ENCODE measurements at places on chromosomes 3 and 15.

GRCh38 chr15:61367953-61368352 is 138.9 kb upstream of the RORA start:
- no peak for DNase-seq

- no peak for DNase-seq
Observed at GRCh38 chr3:122515020-122515468, 305 bp upstream of the KPNA1 start.

DNA sequence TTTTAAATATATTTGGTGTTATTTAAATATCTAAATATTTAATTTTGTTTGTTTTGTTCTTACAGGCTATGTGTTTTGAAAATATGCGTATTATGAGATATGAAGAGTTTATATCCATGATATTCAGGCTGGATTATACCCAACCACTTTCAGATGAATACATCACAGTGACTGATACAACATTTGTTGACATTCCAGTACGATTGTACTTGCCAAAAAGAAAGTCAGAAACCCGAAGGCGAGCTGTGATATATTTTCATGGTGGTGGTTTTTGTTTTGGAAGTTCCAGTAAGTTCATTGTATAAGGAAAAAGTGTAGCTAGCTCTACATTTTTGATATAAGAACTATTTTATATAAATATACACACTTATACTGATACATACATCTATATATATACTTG is 6.9 kb downstream of the AADACL2 start:
- no peak for DNase-seq

- no peak for DNase-seq
Observed at GRCh38 chr3:114941626-114942309, 205.3 kb downstream of the ZBTB20 start.

DNA sequence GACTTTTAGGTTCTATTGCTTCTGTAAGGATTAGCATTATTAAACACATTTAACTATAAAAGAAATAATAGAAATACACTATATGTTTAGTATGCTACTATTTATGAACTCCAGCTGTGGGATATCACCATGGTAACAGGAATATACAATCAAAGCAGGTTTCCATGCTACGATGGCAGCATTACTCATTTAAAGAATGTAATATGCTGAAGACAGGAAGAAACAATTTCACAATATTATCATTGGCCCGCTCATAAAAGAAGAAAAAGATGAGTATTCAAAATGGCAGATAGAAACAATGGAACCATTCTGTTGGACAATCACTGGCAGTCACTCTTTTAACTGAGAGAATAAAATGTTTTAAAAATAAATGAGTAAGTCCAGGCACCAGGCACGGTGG is 153.4 kb downstream of the CBLB start:
- DNase-seq, result no peak

DNA sequence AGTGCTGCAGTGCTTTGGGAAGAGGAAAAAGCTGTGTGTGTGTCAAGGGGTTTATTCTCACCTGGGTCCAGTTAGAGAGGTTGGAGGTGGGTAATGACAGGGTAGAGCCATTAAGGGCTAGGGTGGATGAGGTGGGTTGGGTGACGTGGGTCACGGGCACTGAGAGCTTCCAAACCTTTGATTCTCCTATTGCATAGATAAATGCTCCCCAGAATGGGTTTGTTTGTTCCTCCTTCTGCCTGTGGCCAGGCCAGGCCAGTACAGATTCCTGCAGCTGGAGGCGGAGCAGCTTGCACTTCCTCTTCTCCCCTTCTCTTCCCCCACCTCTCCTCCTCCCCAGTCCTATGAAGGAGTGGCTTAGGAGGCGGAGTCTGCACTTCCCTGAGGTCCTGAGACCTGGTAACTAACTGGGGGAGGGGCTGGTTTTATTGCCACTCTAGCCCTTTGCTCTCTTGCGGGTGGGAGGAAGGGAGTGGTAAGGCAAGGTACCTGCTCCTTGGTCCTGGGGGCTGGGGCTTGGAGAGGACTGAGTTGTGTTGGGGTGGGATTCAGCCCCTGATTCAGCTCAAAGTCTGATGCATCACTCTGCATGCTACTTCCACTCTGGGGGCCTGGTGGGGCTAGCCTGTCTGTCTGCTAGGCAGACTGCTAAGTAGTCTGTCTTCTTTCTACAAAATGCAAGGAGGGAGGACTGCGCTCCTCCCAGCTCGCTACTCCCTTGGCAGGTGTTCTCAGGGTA is 3.5 kb downstream of the SPINT1 start:
- DNase-seq, result no peak

DNA sequence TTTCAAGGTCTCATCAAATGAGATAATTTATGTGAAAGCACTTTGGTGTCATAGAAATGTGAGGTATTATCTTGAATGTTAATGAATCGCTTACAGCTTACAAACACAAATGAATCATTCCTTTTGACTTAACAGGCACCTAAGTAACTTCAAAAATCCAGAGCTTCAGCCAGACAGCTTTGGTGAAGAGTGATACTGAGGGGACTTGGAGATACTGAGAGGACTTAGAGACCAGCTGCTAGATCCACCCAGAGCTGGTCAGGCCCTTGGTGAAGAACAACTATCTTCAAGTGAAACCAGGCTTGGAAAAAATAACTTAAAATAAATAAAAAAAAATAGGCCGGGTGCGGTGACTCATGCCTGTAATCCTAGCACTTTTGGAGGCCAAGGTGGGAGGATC is 16.2 kb upstream of the ZFYVE19 start:
- no peak for DNase-seq

DNA sequence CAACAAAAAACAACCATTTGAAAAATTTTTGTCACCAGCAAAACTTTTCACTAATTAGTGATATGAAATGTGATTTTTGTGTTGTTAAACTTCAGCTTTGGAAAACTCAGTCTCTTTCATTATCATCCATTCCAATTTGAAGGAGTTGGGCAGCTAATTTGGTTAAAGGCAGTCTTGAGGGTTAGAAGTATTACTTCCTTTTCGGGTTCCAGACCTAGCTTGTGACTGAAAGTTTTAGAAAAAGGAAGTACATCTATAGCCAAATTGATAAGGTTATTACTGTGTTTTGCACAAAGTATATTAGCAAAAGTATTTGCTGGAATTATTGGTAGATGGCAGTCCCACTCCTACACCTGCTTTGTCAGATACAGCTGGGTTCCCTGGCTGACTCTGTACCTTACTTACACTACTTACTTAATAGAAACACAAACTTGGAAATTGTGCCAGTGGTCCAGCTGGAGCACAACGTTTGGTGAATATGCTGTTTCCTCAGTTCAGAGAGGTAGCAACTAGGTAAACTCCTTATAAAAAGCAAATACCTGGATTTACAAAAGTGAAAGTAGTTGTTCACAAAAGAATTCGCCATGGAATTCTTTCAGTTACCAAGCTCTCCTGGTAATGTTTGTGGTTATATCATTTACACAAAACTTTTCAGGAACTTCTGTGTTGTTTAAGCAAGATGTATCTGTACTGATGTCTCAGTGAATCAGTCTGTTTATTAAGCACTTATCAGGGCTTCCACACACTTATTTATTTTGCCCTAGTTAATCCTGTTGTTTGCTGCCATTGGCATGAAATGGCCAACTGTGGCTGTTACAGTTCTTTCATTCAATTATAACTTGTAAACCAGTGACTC is 31.6 kb downstream of the TIPARP start:
- no peak for DNase-seq

DNA sequence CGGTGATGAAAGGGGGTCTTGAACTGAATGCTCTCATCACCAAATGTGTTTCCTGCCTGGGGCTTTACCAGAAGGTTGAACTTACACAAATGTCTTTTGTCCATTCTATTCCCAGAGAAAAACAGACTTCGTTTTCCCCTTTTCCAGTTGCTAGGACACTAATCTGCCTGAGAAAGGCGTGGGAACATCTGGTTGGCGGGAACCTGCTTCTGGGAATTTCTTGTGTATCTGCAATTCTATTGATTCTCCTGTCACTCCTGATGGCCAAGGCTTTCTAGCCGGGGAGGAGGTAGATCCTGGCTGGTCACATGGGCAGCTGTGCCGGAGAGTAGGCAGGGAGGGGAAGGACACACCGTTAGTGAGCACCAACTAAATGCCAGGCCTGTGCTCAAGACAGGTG is 31.1 kb upstream of the CCDC174 start:
- DNase-seq, result no peak

DNA sequence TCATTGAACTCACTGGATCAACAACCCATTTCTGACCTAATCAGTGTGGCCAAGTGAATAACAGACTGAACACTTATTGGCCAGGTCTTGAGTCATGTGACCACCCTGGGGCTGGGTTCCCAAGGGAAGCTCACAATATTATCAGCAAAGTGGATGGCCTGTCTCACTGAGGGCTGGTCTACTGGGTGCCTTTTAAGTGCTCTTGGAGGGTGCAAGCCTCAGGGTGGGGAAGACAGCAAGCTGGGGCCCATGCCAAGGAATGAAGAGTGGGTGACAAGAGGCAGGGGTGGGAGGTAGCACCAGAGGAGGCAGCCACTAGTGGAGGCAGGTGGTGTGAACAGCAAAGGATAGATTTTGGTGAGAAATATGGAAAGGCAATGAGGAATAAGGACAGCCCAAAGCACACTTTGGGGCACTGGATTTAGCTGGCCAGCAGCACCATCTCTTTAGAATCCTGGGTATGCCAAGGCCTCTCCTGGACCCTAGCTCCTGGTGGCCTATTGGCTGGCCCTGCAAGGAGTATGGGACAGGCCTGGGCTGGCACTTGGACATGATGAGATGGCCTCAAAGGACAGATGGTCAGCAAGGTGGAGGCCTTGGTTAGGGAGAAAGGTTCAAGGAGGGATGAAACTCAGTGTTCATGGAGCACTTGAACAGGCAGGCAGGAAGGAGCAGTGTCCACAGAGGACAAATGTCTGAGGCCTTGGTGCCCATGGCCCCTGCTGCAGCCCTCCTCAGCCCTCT is 34.2 kb downstream of the HMCES start:
- DNase-seq, result no peak

DNA sequence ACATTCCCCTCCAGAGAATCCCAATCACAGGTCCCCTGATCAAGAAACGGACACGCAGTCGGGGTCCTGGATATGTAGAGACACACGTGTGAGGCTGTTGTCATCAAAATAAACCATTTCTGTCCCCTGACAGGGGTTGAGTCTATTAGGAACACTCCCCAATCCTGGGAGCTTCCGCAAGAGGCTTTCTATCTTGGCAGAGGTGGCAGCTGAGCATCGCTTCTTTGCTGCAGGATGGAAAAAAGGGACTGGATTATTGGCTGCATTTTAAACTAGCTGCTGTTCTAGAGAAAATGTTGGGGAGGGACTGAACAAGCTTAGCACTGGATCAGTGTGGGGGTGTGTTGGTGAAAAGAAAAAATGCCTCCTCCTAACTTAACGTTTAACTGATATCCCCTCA is 2.5 kb upstream of the CNTN4 start:
- no peak for DNase-seq

DNA sequence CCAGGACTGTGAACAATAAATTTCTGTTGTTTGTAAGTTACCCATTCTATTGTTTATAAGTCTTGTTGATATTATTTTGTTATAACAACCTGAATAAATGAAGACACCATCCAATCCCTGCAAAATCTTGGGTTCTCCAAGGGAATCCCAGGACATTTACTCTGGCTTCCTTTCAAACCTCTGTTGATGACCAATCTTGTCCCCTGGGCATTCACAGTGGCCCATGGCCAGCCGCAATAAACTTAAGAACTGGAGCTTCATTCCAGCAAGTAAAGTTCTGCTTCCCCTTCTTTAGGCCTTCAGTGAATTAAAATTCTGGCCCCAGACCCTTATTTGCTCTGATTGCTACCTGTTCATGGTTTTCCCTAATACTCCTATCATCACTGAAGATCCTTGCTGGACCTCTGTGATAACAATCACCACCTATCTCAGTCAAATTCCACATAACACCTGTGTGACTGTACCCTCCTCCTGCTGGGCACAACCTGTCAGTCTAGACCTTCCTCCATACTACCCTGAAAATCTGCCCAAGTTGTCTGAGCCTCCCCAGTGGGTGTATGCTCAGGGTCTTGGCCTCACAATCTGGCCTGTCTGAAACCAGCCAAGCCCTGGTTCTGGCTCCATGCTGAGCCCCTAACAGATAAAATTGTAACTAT is 153.1 kb downstream of the SEMA6D start:
- DNase-seq, result no peak

DNA sequence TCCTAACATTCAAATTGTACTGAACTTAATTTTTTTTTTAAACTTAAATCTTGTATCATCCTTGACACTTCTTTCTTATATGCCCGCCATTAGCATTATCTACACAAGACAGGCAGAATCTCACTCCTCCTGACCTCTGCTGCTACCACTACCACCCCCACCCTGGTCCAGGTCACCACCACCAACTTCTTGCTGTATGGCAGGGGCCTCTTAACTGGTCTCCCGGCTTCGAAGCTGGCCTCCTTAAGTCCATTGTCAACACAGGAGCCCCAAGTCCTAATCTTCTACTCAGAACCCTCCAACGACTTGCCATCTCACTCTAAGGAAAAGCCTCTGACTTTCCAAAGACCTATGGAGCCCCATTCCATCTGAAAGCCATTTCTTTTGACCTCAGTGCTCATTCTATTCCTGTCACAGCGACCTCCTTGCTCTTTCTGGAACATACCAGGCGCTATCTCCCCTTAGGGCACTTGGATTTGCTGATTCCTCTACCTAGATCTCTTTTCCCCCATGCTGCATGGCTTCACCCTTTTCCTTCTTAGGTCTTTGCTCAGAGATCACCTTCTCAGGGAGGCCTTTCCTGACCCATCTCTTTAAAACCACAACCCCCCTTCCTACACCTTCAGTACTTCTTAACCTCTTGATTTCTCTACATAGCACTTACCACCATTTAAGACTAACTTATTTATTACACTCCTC is 2.6 kb downstream of the PRC1 start:
- no peak for DNase-seq

- DNase-seq, result no peak
Observed at GRCh38 chr15:73865904-73866303, 7.5 kb upstream of the TBC1D21 start.

DNA sequence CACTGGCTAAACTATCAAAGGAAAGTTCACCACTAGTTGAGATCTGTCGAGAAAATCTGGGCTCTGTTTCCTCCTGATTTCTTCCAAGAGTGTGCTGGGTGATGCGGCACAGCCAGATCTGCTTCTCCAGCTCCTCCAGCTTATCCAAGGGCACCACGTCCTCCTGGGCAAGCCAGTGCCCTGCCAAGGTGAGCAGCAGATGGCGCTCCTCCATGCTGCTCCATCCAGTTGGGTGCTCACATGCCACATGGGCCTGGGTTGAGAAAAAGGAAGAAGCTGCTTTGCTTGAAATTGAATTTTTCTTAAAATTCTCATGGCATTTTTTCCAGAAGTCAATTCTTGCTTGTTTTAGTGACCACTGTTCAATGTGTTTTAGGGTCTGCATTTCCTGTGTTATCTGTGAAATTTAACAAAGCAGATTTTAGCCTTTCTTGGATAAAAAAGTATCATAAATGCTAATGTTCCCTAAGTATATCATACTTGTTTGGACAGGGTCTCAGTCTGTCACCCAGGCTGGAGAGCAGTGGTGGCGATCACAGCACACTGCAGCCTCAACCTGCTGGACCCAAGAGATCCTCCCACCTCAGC is 47.3 kb downstream of the EIF3J start:
- peak; percentile 37 for DNase-seq

Measured in activated T-cell treated with anti-CD3 and anti-CD28 coated beads for 1 hour (primary cell).